Stimulated activated CD8-positive, alpha-beta memory T cell treated with anti-CD3 and anti-CD28 coated beads, Interleukin-4, amount 100 ng/mL, for 4 hours (primary cell): ENCODE measurements at places on chromosomes 6 and 20.

- no peak for DNase-seq
These were observed 49.1 kb upstream of the PRDM1 start for GRCh38 chr6:106037060-106037459.

- no peak for DNase-seq
These were observed 103.8 kb downstream of the TMEM242 start for GRCh38 chr6:157219201-157220200.

DNA sequence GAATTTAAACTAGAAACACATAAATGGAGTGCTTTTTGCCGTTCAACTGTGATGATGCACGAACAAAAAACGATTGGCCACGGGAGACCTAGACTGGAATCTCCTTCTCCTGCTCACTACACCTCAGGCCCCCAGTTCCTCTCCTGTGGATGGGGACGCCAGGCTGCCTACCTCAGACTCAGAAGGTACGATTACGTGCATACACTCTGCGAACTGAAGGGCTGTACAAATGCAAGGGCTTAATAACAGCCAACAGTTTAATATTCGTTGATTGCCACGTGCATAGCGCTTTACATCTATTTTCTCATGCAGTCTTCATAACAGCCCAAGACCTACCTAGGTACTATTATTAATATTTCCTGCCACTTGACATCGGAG lies 495 bp upstream of the ARMC2 start:
- no peak for DNase-seq

- DNase-seq, result no peak
These were observed 148.7 kb upstream of the PHACTR3 start for GRCh38 chr20:59455402-59456341.

GRCh38 chr20:49140411-49140810 lies 47.7 kb downstream of the STAU1 start:
- no peak for DNase-seq

DNA sequence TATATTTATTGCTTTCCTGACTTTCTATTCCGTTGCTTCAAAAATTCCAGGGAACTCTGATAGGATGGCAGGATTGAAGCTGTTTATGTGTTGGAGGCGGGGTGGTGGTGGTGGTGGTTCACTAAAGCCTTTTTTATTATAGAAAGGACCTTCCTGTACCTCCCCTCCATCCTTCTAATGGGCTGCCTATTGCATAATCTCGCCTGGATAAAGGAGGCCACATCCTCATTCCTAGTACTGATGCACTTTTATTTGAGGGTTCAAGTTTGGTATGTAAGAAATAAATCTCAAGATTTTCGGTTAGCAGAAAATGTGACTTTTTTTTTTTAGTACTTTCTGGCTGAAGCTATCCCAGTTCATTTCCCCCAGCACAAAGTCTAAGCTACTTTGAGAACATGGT lies 18.7 kb upstream of the CTAGE9 start:
- DNase-seq, result no peak

DNA sequence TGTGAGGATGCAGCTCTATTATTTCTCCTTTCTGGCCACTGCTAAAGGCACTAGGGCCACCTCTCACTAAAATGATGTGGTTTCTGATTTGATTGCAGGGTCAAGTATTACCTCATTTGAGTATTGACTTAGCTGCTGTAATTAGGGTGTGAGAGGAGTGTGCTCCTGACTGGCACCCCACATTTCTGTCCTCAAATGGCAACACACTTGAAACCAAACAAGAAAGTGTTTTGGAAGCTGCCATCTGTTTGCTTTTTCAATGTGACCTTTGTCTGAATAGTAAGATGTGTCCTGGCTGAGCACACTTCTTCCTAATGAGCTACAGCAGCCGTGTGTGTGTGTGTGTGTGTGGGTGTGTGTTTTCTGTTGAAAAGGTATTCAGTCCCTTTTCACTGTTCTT lies 62.8 kb upstream of the SCP2D1 start:
- DNase-seq, result no peak

- no peak for DNase-seq
These were observed 124.3 kb upstream of the MLIP start for GRCh38 chr6:53986721-53987521.

DNA sequence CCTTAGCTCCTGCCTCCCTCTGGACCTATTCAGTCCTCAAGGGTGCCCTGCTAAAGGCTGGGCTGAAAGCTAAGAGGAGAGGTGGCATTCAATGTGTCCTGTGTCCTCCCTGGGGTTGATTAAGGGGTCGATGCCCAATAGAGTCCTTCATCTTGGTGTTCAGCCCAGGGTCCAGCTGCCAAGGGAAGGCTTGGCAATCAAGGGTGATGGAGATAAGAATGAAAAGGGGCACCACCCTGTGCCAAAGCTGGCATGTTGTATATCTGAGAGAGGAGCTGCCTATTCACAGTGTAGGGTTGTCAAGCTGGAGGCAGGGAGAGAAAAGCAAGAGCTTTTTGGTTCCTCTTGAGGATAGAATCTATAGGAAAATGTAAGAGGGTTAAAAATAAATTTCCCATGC lies 12.3 kb downstream of the C20orf173 start:
- no peak for DNase-seq

GRCh38 chr20:57617079-57617795 lies 3.0 kb downstream of the ZBP1 start:
- DNase-seq, result no peak

DNA sequence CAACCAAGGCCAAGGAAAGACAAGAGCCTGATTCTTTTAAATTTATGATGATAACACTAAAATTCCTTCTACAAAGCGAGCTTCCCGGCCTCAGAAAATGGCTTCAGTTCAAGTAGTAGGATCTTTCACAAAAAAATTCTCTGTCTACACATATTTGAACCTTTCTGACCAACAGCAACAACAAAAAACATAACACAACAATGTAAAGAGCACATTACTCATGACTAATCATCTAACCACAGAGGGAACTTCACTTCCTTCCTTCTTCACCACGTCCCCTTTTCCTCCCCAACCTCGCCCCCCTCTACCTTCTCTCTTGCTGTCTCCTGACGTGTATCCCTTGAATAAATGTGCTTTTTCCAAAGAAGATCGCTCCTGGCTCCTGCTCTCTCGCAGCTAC lies 228.2 kb downstream of the MYLK4 start:
- no peak for DNase-seq

- peak; percentile 40 for DNase-seq
These were observed at the start of gene GINS1 for GRCh38 chr20:25407311-25408169. Gene GINS1, plus strand, starts transcription at chr20:25407673. Its CDS starts 148 bp downstream, at chr20:25407821.

GRCh38 chr6:134345789-134346188 lies 27.9 kb upstream of the SGK1 start:
- no peak for DNase-seq

DNA sequence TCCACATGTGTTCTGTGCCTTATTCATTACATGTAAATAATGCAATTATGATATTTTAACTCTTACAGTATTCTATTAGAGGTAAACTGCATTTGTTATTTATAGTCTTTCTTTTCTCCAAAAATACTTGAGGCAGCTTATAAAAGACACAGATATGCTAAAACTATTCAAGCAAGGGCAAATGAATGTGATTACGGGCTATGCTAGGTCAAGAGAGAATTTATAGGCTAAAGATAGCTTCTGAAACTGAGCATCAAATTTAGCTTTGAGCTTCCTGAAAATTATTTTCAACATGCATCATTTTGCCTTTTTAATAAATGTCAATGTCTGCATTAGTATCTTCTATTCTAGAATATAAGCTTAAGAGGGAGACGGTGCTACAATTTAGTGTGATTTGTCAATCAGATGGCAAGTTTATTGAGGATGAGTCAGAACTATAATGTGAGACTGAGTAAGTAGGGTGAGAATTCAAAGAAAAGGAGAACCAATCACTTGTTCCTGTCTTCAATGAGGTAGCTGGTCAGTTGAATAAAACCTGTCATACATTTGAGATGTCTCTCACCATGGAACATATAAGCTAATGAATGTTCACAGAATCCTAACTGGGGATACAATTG lies 669.4 kb upstream of the CITED2 start:
- no peak for DNase-seq

- no peak for DNase-seq
These were observed 95.6 kb downstream of the KIF16B start for GRCh38 chr20:16477632-16478031.

DNA sequence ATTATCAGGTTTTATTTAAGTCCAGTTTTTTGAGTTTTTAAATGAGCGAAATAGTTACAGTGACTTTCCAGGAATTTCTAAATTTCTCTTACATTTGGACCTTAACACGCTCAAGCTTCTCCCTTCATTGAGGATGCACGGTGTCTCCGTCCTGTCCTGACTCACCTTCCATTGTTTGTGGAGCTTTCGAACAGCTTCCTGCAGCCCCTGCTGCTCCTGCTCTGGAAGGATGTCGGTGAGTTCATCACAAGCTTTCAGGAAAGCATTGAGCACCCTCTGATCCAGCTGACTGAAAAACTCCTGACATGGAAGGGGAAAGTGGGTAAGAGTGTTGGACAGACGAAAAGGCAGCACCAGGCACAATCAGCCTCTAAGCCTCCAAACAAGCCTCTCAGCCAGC lies 183.7 kb downstream of the SYNE1 start:
- DNase-seq, result no peak

GRCh38 chr6:42236030-42236429 lies 18.4 kb upstream of the MRPS10 start:
- no peak for DNase-seq

DNA sequence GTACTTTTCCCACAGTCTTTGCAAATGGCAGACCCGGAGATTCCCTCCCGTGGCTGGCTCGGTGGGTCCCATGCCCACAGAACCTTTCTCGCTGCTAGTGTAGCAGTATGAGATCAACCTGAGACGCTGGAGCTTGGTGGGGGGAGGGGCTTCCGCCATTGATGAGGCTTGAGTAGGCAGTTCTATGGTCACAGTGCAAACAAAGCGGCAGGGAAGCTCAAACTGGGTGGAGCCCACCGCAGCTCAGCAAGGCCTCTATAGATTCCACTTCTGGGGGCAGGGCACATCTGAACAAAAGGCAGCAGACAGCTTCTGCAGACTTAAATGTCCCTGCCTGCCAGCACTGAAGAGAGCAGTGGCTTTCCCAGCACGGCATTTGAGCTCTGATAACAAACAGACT lies 186.0 kb upstream of the KCNK16 start:
- DNase-seq, result no peak

- no peak for DNase-seq
These were observed 26.5 kb downstream of the FYN start for GRCh38 chr6:111846492-111847409.

- DNase-seq, result no peak
These were observed 213.7 kb upstream of the CITED2 start for GRCh38 chr6:139588076-139588639.

- no peak for DNase-seq
These were observed 142.6 kb upstream of the PDE10A start for GRCh38 chr6:165805636-165806035.

- DNase-seq, result no peak
These were observed 240.5 kb downstream of the FARS2 start for GRCh38 chr6:5501837-5502236.

GRCh38 chr6:25005010-25005409 lies 69.2 kb upstream of the RIPOR2 start:
- DNase-seq, result no peak
